ENCODE measurements at places on chromosomes 16 and 17.

GRCh38 chr16:84959045-84959576 is 52.2 kb downstream of the ZDHHC7 start:
- no peak for DNase-seq

DNA sequence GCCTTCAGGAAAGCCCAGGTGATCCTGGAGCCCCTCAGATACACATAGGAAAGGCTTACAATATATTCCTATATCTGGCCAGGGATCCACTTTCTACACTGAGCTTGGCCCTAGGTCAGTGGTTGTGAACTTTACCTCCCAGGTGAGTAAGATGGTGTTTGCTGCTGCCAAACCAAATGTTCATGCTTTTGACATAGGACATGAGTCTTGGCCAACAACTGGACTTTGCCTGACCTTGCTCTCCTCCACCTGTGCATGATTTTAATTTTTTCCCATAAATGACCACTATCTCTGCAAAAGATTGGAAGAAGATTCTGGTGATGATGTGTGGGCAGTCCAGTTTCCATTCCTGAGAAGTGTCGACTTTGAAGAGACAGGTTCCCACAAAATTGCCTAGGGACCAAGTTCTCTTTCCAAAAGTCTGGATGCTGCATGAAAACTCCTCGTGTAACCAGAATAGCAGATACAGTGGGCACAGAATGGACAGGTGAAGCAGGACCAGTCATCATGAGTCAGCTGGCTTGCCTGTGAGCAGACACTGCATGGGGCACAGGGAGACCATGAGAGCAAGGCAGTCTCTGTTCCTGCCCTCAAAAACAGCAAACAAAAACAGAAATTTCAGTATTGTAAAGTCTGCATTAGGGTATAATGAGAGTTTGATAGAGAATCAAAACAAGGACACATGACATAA is 226.4 kb upstream of the MON1B start:
- DNase-seq: no peak

DNA sequence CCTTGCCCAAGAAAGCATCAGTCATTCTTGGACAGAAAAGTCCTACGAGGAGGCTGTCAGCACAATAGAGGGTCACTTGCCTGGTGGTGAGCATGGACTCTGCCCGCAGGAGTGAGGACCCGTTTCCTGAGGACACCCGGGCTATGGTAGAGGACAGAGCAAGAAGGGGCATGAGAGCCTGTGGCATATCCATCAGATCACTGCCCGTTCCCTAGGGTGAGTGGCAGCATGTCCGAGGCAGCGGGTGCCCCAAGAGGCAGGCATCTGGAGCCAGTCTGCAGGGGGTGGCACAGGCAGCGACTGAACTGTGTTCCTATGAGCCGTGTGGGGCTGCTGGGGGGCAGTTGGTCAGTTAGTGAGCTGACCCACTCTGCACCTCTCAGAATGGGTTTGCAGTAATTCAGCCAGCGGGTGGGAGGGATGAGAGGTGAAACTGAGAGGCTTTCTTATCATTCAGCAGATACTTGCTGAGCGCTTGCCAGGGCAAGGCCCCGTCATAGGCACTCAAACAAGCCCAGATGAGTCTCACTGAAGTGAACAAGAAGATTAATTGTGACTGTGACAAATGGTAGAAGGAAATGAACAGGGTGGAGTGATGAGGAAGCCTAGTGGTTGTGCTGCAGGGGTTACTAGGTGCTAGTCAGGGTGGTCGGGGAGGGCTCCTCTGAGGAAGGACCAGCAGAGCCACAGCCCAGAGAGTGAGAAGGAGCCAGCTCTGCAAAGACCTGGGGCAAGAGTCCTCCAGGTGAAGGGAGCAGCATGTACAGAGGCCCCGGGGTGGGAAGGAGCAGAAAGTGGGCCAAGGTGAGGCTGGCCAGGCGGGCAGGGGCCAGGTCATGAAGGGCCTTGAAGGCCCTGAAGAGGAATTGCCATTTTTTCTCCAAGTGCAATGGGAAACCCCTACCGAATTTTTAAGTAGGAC is 87.9 kb downstream of the CLEC16A start:
- no peak for DNase-seq

DNA sequence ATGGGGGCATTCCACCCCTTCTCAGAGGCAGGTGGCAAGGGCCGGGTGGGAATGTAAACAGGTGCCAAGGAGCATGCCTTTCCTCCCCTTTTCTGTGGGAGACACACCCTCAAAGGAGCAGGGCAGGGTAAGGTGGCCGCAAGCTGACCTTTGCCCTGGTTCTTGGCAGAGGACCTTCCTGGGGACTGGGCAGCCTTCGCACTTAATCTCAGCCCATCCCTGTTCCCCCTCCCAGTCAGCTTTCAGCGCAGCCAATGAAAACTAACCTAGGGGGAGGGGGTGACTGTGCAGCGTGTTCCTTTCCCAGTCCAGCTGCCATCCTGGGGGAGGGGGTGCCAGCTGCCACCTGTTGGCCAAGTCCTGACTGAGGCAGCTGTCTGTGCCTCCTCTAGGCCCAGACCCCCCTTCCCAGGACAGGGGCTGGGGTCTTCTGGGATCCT is 2.8 kb downstream of the TRAF4 start:
- DNase-seq: no peak

GRCh38 chr17:81939881-81940385 is 2.8 kb upstream of the PYCR1 start:
- no peak for DNase-seq

DNA sequence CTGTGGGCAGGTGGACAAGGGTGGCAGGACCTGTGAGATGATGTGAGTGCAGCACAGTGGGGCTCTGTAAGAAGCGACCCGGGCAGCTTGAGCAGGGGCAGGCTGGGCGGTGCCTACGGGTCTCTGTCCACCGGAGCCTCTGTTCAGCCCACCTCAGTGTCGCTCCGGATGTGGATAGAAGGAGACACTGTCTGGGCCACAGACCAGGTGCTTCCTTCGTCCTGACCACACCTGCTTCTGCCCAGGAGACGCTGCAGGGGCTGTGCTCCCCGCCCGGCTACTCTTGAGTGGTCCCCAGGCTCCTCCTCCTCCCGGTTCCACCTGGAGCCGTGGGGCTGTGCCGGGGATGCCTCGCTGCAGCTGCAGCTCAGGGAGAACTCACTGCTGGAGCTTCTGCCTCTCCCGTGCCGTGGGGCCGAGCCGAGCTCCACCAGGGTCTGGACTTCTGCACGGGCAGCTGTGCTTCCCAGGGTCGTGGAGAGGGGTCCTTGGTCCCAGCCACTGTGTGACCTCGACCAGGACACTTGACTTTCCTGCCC is 21.5 kb downstream of the METRNL start:
- no peak for DNase-seq

DNA sequence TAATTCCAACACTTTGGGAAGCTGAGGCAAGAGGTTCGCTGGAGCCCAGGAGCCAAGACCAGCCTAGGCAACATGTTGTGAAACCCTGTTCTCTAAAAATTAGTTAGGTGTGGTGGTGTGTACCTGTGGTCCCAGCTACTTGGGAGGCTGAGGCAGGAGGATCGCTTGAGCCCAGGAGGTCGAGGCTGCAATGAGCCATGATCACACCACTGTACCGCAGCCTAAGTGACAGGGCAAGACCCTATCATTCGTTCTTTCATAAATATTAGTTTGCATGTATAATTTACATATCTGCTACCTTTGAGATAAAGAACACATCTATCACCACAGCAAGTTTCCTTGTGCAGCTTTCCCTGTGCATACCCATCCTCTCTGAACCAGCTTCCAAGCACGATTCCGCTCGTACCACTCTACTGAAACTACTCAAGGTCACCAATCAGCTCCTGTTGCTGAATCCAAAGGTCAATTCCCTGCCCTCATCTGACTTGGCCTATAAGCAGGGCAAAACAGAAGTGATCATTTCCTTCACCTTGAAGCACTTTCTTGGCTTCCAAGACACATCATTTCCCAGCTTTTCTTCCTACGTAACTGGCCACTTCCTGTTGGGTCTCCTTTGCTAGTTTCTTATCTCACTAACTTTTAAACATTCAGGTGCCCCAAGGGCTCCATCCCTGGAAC is 49.1 kb downstream of the GRB2 start:
- no peak for DNase-seq

DNA sequence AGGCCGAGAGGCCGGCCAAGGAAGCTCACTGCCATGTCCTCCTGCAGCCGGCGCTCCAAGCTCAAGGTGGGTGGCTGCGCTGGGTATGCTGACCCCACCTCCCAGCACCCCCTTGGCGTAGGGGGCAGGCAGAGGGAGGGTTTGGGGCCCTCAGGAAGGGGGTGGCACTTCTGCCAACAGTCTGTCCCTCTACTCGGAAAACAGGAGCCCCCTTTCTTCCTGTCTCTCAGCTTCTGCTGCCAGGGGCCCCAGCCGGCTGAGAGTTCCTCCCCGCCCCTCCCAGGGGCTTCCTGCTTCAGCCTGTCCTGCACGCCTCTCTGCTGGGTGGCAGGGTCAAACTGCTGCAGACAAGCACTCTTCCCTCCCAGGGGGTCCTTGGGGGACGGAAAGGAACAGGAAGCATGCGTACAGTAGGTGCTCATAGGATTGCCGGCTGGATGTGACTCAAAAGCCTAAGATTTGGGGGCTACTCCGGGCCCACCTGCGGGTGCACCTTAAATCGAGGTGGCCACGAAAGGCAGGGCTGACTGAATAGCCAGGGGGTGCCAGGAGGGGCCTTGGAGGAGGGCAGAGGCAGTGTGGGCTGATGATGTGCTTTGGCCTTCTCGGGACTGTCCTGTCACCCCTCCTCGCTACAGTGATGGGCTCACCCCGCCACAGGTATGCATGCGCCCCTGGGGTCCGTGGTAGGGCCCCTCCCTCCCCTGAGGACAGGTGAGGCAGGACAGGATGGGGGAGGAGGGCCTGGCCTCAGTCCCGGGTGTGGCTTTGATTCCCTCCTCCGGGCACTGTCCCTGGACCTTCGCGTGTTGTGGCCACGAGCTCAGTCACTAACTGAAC is 4.0 kb downstream of the CBX2 start:
- no peak for DNase-seq

GRCh38 chr16:65932350-65933072 is 434.0 kb upstream of the CDH5 start:
- DNase-seq: no peak

DNA sequence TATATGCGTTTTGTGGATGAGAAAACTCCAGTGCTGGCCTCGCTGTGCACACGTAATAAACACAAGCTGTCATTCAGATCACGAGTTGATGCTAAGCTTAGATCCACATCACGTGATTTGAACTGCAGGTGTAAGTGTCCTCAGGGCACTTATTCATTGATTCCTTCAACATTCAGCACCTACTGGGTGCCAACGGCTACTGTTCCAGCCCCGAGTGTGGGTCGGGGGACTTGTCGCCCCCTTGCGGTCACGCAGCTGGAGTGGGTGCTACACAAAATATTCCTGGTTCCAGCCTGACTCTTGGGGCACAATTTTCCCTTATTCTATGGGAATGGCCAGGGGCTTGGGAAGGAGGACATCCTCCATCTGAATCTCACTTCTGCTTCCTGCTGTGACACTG is 29.9 kb upstream of the GINS2 start:
- no peak for DNase-seq

DNA sequence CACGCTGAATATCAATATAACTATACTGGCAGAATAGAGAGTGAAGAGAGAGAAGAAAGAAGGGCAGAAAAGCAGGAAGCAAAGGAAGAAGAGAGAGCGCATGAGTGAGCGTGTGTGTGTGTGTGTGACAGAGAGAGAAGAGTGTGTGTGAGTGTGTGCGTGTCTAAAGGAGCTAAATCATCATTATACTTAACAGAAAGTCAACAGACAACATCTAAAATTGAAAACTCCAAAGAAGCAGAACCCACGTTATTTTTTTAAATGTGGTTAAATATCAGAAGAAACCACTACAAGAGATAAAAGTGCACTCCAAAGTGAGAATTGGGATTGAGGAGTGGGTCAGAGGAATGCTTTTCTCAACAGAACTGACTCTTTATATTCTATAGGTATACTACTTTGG is 77.2 kb downstream of the BRIP1 start:
- DNase-seq: no peak

GRCh38 chr17:43372273-43372911 is 26.4 kb upstream of the ARL4D start:
- DNase-seq: no peak

DNA sequence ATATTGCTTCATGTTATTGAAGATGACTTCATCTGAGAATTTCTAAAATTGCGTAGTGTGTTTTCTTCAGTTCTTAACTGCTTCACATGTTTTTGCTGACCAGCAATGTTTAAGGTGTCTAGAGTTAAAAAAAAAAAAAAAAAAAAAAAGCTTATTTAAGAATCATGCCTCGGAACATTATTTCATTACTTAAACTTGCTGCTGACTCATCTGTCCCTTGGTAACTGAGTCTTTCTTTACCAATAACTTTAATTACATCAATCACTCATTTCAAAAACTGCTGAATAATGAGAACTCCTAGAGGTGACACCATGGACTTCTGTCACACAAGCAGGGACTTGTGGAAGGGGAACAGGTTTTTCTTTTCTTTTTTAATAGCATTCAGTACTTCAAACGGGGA is 16.2 kb downstream of the IRX5 start:
- DNase-seq: no peak

GRCh38 chr17:83082909-83083367 is 3.5 kb downstream of the METRNL start:
- no peak for DNase-seq

- no peak for DNase-seq
Observed at GRCh38 chr17:80279895-80280294, 19.2 kb downstream of the RNF213 start.

DNA sequence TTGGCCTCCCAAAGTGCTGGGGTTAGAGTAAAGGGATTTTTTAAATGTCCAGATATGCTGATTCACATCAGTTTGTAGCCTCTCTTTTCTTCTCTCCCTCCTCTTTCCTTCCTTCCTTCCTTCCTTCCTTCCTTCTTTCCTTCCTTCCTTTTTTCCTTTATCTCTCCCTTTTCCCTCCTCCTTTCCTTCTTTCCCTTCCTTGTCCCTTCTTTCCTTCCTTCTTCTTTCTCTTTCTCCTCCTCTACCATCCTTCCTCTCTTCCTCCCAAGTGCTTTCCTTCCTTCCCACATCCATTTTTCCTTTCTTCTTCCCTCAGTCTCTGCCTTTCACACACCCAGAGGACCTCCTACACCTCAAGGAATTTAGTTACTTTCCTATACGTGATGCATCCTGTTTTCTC is 671.8 kb downstream of the HS3ST4 start:
- DNase-seq: no peak

GRCh38 chr17:43142153-43142552 is 17.0 kb upstream of the BRCA1 start:
- DNase-seq: no peak

DNA sequence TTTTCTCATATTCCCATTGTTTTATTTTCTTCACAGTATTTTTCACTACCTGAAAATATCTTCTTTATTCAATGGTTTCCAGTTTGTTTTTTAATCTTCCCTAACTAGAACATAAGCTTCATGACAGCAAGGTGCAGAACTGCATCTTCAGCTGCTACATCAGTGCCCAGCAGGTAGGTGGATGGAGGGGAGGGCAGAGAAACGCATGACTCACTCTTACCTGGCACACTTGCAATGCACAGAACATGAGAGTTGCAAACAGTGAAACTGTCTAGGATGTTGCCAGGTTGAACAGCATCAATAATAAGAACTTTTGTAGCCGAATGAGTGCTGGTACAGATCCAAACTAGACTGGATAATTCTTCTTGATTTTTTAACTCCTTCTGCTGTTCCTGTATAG is 127.1 kb downstream of the SPAG9 start:
- no peak for DNase-seq

- DNase-seq: no peak
Observed at GRCh38 chr16:4702466-4702808, 9.1 kb downstream of the NUDT16L1 start.
